ENCODE measurements at places on chromosomes 7 and 10.

DNA sequence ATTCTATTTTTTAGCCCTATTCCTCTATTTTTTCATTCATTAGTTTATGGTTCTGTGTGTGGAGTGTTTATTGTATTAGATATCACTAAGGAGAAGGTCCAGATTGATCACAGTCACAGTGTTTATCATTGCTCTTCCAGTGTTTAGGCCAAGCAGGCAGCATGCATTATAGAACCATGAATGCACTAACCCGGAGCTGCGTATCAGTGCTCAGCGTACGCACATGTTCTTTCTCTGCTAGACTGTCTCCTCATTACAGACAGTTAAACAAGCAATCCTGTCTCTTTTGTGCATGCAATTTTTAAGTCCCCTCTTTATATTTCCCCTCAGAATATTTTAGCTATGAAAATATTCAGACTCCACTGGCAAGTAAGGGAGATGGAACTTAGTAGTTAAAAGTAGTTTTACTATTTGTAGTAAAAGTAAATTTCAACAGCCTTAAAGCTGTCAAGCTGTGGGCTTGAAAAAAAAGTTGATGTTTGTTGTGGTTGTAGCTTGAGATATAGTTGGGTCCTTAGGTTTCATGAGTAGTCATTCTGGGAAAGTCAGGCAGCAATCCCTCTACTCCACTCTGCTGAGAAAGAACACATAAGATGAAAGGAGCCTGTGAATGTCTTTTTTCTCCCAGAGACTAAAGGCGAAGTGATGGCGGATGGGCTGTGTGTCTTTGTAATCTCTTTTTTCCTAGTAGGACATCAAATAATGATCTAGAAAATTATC, 260.4 kb downstream of the CDK14 start:
- DNase-seq: no peak

DNA sequence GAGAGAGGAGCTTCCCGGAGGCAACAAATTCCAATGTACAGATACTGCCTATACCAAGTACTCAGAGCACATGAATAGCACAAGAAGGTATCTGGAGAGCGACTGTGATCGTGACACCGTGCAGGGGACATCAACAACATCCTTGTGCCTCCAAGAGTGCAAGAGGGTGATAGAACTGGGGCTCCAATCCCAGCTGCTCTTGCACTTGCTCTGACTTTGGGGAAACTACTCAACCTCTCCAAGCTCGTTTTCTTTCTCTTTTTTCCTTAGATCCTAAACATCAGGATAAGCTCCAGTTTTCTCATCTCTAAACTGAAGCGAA, 12.1 kb downstream of the RFC2 start:
- no peak for DNase-seq

GRCh38 chr7:136167991-136168390, 190.8 kb upstream of the MTPN start:
- no peak for DNase-seq

DNA sequence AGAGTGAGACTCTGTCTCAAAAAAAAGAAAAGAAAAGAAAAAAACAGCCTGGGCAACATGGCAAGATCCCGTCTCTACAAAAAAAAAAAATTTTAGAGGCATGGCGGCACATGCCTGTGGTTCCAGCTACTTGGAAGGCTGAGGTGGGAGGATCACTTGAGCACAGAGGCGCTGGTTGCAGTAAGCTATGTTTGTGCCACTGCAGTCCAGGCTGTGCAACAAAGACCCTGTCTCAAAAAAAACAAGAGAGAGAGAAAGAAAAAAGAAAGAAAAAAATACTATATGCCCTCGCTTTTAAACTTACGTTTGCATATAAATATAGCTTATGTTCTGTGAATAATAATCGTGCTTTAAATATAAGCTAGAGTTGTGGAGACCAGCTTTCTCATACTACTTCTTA, 11.2 kb downstream of the HACD1 start:
- DNase-seq: no peak

- DNase-seq: no peak
Observed at GRCh38 chr10:593421-593820, 96.0 kb downstream of the DIP2C start.

DNA sequence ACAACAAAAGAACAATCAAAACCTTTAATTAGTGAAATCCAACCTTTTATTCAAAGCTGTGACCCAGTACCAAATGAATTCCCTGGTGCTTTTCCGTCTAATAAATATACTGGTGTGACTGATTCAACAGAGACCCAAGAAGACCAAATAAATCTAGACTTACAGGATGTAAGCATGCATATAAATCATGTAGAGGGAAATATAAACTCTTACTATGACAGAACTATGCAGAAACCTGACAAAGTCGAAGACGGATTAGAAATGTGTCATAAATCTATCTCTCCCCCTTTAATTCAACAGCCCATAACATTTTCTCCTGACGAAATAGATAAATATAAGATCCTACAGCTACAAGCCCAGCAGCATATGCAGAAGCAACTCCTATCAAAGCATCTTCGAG, 540.6 kb upstream of the TEX47 start:
- no peak for DNase-seq
